Choroid plexus epithelial cell (primary cell): ENCODE measurements at places on chromosomes 1 and 21.

DNA sequence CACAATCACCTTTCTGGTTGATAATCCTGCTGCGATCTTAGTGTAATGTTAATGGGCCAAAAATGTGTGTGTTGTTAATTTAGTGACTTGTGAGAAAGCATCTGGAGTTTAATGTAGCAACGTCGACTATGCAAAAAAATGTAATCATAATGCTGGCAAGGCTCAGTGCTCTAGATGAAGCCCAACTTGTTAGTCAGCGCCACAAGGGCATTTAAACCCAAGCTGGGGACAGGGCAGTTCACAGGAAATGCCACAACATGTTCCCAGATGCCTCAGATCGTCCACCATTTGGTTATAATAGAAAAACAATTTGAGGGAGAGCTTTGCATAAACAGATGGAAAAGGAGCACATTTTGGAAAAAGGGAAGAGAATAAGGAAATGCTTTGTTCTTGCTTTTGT, 585.4 kb upstream of the PLXNA2 start:
- no peak for DNase-seq

GRCh38 chr1:94909486-94909885, 17.4 kb downstream of the CNN3 start:
- DNase-seq = no peak

DNA sequence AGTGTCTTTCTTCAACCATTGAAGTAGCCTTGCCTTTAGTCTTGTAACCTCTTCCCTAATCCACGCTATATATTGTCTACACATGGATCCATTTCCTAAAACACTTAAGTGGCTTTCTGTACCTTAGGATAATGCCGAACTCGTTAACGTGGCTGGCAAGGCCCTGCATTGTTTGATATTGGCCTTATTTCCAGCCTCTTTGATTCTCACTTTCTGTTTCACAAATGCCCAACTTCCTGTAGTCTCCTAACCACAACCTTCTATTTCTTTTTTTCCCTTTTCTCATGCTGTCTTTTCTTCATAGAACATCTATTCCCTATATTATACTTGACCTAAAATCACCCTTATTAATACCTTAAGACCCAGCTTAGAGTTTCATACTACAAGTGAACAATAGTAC, 536.0 kb downstream of the LMO4 start:
- no peak for DNase-seq

DNA sequence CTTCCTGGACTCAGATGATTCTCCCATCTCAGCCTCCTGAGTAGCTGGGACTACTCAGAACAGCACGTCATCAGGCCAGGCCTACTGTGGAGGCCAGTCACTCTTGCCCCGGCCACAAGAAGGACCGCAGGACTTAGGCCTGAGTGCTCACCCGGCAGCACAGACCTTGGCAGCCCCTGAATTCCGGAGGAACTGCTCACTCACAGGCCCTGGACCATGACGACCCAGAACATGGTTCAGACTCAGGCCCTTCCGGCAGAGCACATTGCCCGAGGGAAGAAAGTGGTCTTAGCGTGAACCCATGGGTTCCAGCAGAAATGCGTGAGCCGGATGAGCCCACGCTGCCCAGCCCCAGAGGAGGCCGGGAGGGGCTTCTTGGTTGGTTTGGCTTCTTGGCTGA, 177.3 kb upstream of the TMEM51 start:
- no peak for DNase-seq

DNA sequence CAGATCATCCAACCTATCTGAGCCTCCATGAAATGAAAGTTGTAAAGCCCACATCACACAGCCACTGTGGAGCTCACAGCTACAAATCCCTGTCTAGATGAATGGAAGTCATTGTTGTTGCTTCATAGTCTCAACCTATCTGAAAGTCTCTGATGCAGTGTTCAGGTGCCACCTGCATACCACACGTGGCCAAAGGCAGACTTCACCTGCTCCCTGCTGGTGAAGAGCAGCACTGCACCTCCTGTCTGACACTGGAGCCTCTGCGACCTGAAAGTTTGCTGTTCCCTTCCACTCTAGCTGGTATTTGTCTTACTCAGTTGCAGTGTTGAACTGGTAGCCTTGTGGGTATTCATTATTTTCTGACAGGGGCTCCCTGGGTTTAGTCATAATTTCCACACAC, 18.4 kb downstream of the LORICRIN start:
- DNase-seq = peak; percentile 3

- DNase-seq = peak; percentile 97
Observed at GRCh38 chr1:50959913-50960844, at the start of gene FAF1. TSS of gene FAF1 (minus strand) at chr1:50960267. CDS start at chr1:50959811, 456 bp downstream.

DNA sequence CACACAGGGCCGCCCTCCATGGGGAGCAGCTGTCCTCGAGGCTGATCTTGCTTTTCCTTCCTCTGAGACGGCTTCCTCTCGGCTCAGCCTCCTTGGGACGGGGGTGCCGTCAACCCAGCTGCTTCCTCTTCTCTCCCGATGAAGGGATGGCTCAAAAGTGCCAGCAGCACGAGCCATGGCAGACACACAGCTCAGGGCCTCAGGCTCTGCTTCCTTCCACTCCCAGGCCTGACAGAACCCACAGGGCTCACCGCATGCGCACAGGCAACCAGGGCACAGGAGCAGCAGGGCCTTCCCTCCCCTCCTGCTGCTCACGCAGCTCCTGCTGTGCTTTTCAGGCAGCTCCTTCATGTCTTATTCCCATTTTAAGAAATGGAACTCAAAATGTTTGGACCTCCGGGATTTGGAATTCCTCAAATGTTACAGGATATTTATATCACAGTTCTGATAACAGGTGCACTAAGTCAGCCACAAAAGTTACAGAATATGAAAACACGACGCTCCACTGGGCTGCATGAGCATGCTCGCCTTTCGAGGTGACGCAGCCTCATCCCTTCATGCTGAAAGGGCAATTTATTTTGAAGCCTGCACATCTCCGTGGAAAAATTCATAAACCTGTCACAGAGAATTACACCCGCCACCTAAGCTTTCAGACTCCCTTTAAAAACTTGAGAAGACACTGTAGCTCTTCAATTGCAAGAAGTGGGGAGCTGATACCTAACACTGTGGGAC, 84.4 kb downstream of the HSF2BP start:
- DNase-seq = no peak

- DNase-seq = no peak
Observed at GRCh38 chr1:173489929-173490328, 12.8 kb downstream of the PRDX6 start.

DNA sequence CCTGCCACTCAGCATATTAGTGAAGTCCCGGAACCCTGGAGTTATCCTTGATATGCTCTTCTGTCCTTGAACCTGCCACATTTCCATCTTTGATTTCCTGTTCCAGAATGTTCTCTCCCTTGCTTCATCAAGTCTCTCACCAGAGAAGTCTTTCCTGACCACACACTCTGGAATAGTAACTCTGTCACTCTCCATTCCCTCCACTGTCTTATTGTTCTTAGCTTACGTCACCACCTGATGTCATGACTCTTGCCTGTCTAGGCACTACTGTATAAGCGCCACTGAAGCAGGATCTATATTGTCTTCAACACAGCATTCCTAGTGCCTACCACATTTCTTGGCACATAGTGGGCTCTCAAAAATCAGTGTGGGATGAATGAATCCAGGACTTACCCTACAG, 65.4 kb upstream of the SMYD2 start:
- no peak for DNase-seq

DNA sequence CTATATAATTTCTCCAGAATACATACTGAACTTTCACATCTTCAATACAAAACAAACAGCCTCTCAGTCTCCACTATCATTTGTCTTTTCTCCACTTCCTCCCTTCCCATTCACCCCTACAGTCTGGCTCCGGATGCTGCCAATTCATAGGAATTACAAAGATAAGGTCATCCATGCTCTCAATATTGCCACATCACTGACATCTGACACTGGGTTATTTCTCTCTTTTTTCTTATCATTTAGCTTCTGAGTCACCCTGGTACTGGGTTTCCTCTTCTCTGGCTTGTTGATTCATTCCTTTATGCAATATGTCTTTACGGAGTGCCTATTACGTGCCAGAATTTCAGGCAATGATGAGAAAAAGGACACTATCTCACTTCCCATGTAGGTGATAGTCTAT, 3.1 kb upstream of the SH3BP5L start:
- DNase-seq = peak; percentile 88

- peak; percentile 21 for DNase-seq
Observed at GRCh38 chr1:84722794-84723193, 32.5 kb upstream of the SSX2IP start.

DNA sequence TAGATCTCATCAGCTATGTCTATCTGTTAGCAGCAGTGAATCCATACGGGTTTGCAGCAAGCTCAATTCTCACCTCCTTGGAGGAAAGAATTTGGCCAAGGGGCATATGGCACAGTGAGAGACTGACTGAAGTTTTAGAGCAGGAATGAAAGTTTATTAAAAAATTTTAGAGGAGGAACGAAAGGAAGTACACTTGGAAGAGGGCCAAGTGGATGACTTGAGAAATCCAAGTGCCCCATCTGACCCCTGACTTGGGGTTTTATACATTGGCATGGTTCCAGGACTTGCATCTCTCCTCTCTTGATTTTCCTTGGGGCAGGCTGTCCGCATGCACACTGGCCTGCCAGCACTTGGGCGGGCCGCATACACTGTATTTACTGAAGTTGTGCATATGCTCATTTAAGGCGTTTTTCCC, 9.2 kb upstream of the OSBPL9 start:
- DNase-seq = peak; percentile 23
